ENCODE measurements at places on chromosomes 3 and 15.
A peak's percentile ranks its signal among the peaks of the same experiment; 100 is the strongest.

GRCh38 chr3:177055605-177056571, 141.4 kb downstream of the TBL1XR1 start:
- no peak for DNase-seq

DNA sequence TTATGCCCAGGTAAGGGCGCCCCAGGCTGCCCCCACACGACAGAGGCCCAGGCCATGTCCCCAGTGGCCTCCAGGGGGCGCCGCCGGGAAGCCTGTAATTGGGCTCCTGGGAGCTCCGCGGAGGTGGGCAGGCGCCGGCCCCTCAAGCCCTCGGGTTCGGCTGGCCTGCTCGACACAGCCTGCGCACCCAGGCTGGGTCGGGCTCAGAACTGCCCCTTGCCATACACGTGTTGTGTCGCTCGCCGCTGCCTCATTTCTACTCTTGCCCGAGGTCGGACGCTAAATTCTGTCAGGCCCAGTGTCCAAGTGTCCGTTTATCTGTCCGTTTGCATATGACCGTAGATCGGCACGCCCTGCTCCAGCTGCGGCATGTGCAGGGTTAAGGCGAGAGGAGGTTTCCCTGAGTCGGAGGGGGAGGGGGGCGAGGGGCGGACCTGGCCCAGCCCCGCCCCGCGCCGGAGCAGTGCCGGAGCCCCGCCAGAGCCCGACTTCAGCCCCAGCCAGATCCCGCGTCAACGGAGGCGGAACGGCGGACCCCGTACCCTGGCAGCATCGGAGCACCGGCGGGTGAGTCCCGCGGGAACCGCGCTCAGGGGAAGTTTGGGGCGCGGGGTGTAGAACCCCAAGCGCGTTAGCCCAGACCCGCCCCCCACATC, at the start of gene KLHDC8B:
KLHDC8B (plus strand) TSS at position 480 of the 656 bp plus-strand sequence. CDS start 1,172 bp downstream, outside the sequence.
- peak; percentile 78 for DNase-seq

DNA sequence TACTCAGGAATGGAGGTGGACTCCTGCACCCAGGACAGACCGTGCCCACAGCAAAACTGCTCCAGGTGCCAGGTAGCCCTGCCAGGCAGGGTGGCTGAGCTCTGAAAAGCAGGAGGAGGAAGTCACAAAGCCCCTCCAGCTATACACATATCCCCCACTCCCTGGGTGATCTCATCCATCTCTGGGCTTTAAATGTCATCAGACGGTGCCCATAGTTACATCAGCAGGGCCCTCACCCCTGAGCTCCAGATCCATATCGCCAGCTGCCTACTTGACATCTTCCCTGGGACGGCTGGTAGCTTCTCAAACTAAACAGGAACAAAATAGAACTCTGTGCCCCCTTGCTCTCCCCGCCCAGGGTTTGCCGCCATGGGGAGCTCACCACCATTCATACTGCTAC, 87.7 kb downstream of the MEGF11 start:
- no peak for DNase-seq

DNA sequence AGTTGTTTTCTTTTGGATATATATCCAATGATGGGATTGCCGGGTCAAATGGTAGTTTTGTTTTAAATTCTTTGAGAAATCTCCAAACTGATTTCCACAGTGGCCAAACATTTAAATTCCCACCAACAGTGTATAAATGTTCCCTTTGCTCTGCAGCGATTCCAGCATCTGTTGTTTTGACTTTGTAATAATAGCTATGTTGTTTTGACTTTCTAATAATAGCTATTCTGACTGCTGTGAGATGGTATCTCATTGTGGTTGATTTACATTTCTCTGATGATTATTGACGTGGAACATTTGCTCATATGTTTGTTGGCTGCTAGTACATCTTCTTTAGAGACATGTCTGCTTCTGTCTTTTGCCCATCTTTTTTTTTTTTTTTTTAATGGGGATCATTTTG, 332.2 kb upstream of the GBE1 start:
- no peak for DNase-seq

DNA sequence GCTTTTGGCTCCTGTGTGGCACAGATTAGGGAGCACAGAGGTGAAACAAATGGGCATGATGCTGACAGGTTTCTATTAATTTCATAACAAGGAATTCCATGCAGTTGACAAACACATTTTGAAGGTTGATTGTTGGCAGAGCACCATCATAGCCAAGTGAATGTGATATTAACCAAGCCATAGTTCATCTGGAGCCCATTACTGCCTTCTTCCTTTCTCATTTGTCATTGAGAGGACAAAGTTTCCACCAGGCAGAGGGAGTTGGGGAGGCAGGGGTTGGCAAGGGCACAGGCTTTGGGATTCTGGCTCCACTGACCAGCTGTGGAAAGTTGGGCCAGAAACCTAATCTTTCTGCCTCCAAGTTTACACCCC, 325.2 kb downstream of the MFSD1 start:
- no peak for DNase-seq

- DNase-seq: peak; percentile 34
Observed at GRCh38 chr3:45079715-45080114, 53.6 kb downstream of the CLEC3B start.

DNA sequence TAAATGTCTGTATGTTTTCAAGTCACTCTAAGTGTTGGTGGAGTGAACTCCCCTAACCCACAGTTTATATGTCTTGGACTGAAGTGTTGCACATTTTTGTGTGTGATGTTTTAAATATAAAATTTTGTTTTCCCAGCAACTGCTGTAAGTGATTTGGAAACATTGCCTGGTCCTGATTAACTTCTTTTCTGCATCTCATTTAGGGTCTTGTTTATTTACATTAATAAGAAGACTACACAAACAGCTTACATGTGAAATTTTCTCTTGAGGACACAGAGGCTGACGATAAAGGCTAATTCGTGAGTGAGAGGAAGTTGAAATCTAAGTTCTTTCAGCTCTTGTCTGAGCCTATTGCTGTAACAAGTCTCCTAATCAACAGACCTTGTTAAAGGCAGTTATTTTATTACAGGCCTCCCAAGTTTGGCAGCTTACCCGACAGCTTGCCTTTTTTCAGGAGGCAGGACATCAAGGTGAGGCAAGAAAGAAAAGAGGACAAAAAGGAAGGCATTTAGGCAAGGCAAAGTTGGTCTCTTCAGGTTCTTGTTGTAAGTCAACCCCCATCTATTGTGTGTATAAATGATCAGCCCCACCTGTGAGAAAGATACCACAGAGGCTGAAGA, 177.7 kb upstream of the NR2E3 start:
- DNase-seq: no peak

GRCh38 chr3:179071027-179071322, 634 bp downstream of the ZMAT3 start:
- DNase-seq: no peak

- no peak for DNase-seq
Observed at GRCh38 chr3:33132019-33132360, 18.2 kb downstream of the CRTAP start.

DNA sequence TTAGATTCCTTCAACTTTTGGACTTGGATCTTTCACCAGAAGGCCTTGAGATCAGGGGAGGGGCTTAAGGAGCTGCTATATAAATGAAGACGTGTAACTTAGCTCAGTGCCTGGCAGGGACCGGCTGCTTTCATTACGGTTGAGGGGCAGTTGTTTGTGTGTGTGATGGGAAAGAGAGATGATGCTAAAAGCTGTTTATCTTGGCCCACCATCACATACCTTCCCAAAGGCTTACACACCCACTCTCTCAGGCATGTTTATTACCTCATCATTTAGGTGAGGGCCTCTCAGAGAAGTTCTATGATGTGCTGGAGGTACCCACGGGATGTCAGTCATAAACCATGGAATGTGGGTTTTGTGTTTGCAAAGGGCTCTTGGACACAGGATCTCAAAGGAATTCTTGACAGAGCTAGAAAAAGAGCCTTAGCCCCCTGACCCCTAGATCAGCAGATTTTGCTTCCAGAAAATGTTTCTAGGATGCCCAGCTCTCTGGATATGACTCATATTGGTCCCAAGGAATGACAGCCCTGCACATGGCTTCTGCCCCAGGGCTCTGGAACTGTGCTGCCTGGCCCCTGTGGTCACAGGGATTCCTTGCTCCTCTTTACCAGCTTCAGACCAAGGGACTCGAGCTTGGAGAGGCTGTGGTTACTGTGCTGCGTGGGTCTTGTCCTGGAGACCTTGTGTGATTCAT, 15.9 kb upstream of the SMAD3 start:
- no peak for DNase-seq

DNA sequence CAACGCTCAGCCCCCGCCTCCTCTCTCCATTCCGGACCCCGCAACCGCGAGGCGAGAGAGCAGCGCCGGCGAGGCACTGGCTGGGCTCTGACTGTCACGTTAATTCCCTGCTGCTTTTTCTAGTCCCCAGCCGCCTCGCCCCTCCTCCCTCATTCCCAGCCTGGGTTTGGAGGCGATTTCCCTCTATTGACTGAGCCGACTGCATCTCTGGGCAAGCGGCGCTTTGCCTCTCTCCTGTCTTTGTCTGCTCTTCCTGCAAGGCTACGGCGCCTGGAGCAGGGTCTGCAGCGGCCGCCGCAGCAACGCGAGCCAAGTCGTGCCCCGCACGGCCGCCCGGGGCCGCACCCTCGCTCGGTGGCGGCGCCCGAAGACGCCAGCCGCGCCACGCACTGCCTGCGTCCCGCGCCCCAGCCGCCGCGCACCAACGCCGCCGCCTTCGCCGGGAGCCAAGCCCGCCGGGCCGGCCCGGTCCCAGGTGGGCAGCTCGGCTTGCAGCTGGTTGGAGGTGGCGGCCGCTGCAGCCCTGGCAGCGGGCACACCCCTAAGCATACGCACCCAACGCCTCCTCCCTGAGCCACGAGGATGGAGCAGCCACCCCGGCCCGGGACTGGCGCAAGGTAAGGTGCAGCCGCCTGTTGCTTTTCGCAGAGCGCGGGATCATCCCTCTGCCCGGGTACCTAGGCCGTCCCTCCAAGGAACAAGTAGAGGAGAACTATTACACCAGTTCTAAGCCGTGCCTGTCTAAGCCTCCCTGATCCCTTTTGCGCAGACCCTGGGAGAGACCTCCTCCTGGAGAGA, at the start of gene LRRC3B:
LRRC3B (plus strand) TSS at position 152 of the 798 bp plus-strand sequence. CDS start 86,901 bp downstream, outside the sequence.
- peak; percentile 5 for DNase-seq

DNA sequence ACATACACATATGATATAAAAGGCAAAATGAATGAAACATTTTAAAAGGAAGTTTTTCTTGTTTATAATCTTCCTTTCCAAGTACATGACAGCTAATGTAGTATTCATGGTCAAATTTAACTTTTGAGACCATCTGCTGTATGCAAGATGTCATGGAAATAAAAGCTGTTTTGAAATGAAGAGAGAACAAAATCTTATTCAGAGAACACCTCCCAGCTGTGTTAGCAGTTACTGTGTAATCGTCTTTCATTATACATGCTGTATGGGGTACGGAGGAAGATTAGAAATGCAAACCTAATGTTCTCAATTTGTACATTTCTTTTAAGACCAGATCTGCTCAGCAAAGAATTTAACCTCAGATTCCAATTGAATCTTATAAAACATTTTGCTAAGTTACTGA, 1182.3 kb downstream of the OTOL1 start:
- DNase-seq: no peak

GRCh38 chr15:99472416-99473145, 93.2 kb upstream of the MEF2A start:
- DNase-seq: no peak

DNA sequence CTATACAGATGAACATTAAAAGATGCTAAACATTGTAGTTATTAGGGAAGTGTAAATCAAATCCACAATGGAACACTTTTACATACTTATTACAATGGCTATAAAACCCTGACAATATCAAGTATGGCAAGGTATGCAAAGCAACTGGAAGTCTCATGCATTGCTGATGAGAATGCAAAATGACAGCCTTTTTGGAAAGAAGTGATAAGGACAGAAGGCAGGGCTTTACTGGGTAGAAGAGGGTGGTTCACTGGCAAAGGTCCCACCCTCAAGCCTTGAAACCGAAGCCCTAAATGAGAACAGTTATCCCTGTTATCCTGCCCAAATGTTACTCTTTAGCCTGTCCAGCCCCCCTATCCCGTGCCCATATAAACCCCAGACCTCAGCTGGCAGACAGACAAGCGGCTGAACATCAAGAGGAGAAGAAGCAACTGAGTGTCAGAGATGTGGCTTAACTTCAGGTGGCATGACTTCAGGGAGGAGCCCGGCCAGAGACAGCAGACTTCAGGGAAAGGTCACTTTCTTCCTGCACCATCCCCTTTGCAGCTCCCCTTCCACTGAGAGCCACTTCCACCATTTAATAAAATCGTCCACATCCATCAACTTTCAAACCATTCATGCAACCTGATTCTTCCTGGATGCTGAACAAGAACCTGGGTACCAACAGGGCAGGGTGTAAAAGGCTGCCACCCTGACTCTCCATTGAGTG, 732 bp upstream of the GCSAM start:
- DNase-seq: no peak

GRCh38 chr3:53688066-53688465, 158.2 kb downstream of the CHDH start:
- no peak for DNase-seq

- DNase-seq: no peak
Observed at GRCh38 chr3:185041540-185041939, 111.3 kb downstream of the C3orf70 start.

GRCh38 chr3:119297169-119297568, 3.0 kb downstream of the ARHGAP31 start:
- DNase-seq: no peak
